Stimulated activated CD4-positive, alpha-beta T cell treated with anti-CD3 and anti-CD28 coated beads, Interleukin-12 subunit alpha, Interleukin-12 subunit beta, amount 100 ng/mL, for 24 hours (primary cell): ENCODE measurements at places on chromosomes 12 and 14.
A peak's percentile ranks its signal among the peaks of the same experiment; 100 is the strongest.

GRCh38 chr12:24770821-24771220 lies 178.1 kb downstream of the BCAT1 start:
- no peak for DNase-seq

- no peak for DNase-seq
Observed at GRCh38 chr14:97217111-97217885, 420.1 kb downstream of the VRK1 start.

GRCh38 chr12:122395319-122395718 lies 27.1 kb downstream of the CLIP1 start:
- no peak for DNase-seq

GRCh38 chr12:334125-334524 lies 55.0 kb downstream of the KDM5A start:
- no peak for DNase-seq

DNA sequence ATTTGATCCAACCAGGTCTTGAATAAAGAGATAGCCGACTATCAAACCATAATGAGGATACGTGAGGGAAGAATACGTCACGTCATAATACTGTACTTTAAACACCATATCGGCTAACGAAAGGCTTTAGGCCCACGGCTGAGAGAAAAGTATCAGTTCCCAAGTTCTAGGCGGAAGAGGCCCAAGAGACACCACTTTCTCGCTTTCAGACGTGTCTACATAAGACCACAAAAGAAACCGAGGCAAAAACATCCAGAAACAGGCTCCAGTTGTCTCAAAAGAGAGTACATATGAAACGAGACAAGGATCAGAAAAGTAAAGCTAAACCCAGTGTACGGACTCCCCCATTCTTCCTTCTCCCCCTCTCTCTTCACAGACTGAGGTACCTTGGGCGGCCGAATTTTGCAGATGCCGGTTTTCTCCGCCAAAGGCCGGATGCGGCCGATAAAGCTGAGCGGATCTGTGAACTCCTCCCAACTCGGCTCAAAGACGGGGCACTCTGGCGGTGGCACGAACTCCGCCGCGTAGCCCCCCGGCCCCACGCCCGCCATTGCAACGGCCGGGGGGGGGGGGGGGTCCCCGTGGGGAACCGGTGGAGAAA lies 479 bp downstream of the KDM5A start:
- DNase-seq: peak; percentile 9

DNA sequence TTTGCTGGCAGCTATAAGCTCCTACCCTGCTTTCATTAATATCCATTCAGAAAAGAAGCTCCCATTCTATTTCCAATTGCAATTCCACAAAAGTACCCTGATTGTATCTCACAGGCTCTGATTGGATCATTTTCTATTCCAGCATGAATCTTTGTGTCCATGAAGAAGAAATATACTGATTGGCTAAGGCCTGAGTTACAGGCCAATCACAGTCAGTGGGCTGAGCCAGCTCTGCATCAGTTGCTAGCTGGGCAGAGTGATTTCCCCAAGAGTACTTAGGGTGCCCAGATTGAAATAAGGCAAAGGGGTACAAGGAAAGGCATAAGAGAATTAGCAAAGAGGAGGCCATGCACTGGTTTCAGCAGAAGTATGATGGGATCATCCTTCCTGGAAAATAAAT lies 14.4 kb downstream of the ART4 start:
- no peak for DNase-seq

- no peak for DNase-seq
Observed at GRCh38 chr12:1424674-1425395, 169.5 kb downstream of the FBXL14 start.

DNA sequence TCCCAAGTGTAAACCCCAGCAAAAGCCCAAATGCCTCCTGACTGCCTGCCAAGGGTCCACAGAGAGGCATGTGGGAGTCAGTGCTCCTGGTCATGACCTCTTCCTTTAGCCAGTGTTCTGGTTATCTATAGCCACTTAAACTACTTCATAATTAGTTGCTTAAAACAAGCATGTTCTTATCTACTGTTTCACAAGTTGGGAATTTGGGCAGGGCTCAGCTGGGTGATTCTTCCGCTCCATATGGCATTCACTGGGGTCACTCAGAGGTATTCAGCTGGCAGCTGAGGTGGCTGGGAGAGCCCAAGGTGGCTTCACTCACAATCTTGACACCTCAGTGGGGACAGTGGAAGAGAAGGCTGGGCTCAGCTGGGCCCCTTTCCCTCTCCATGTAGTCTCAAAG lies 184.0 kb upstream of the RGS6 start:
- DNase-seq: no peak

DNA sequence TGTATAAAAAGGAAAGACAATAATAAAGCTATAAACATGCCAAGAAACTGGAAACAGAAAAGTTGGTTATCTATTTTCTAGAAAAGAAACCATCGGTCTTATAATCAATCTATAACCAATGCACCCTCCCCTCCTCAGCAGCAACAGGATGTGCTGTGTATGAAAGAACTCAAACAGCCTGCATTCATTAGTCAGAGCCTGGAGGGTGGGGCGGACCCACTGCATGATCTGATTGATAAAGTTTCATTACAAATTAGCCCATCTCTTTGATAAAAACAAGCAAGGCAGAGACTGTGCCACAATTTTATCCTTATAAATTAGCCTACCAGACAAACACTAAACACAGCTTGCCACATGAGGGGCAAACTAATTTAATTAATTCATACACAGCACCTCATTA lies 448.1 kb downstream of the BCAT1 start:
- no peak for DNase-seq

- no peak for DNase-seq
Observed at GRCh38 chr14:23442721-23443356, 7.4 kb upstream of the MYH7 start.

DNA sequence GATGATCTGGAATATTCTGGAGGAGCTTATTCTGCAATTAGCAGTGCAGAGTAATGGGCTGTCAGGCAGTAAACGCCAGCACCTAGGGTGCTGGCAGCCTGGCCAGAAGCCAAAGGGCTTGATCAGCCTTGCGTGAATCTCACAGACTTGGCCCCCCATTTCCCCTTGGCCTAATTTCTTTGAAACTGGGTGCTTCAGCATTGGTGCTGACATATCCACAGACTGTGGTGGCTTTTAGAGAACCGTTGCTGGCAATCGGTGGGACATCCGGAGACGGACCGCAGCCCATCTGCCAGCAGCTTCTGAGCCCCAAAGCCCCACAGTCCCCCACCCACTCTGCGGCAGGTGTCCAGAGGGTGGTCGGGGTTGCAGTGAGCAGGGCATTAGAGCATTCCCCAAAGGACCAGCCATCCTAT lies 157.1 kb downstream of the CALM1 start:
- DNase-seq: no peak

DNA sequence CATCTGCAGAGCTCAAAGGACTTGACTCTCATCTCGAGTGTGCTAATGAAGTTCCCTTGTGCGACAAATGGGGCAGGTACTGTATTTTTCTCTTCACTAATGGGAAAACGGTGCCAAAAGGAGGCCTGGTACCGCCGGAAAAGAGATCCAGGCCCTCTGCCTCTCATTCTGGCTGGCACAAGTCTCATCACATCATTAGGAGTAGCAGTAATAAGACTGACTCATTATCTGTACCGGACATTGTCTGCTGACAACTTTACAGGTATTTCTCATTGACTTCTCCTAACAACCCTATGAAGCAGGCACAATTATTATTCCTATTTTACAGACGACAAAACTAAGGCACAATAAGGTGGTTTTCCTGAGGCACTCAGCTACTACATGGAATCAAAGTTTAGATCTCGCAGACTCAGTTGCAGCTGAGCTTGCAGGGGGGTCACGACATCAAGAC lies 668 bp downstream of the APPL2 start:
- no peak for DNase-seq

DNA sequence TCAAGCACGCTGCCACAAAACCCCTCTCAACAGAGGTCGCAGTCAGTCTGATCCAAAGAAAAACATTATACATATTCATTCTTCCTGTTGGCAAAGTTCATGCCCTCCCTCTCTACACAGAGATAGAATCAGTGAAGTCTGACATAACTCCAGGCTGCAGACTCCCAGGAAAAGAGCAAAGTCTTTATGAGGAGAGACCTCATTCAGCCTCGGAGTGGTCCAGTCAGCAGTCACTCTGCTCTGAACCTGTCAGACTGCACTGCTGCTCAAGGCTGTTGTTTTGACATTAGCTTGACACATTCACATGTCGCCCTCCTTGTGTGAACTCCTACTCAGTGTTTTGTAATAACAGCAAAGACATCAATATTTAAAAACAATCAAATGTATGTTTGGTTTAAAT lies 241.2 kb upstream of the G2E3 start:
- no peak for DNase-seq

DNA sequence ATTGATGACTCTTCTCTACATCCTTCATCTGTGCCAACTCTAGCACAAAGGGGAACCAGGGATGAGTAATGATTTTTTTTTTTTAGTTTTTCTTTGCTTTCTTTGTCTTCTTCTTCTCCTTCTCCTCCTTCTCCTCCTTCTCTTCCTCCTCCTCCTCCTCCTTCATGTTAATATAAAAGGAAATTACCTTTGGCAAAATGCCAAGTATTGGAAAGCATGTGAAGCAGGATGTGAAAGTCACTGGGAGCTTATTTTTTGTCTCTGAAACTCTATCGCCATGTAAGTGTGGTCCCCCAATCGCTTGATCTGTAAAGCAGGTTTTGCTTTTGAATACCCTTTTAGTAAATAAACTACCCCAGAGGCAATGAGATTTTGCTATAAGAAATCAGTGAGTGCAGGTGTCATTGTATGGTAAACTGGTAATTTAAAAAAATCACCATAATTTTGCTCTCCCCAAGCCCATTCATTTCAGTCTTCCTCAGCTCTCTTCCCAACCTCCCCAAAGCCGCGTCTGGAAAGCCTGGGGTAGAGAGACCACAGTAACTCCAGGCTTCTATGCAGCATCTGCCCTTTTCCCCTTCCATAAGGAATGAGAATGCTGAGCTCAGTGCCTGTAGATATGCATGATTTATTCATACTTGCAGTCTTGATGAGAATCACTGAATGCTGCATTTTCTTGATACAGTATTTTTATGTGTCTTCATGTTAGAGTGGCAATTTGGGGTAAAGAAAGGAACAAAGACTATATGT lies 388.7 kb downstream of the TMEM117 start:
- no peak for DNase-seq

DNA sequence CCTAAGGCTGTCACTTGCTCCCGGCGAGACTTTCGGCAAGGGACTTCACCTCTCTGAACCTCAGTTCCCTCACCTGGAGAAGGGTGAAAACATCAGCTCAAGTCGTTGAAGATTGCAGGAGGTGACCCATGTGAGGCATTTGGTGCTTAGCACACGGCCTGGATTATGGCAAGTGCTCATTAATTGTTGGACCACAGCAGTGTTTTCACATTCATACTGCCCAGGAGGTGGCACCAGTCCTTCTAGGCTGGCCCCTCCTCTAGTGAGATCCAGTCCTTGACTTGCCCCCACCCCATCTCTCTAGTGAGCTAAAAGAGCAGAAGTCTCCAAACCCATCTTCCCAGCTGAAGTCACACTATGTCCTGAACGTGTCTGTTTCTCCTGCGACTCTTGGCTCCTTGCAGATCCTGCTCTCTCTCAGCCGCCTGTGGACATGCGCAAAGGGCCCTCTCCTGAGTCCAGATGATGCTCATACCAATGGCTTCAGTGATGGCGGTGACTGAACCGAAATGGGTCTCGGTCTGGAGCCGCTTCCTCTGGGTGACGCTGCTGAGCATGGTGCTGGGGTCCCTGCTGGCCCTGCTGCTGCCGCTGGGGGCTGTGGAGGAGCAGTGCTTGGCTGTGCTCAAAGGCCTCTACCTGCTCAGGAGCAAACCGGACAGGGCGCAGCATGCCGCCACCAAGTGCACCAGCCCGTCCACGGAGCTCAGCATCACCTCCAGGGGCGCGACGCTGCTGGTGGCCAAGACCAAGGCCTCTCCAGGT lies 1.6 kb downstream of the FICD start:
- DNase-seq: no peak

DNA sequence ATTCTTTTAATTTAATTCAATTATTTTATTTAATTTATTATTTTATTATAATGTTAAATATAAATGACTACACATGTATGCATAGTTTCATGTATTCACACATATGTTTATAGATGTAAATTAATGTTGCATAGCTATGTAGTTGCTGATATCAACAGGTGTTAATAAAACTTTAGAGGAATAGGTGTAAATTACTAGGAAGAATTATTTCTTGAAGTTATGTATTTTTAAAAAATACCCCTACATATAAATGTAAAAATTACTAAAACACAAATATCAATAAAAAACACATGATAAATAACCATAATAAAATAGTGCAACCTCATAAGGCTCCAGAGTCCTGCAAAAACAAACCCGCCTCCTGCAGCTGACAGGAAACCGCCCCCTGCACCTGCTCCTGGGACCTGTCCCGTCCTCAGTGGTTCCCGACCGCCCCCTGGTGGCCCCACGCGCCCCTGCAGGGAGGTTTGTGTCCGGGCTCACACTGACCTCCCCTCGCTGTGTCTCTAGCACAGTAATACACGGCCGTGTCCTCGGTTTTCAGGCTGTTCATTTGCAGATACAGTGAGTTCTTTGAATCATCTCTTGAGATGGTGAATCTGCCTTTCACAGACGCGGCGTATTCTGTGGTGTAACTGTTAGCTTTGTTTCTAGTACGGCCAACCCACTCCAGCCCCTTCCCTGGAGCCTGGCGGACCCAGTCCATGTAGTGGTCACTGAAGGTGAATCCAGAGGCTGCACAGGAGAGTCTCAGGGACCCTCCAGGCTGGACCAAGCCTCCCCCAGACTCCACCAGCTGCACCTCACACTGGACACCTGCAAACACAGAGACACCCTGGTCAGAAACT lies 1264.0 kb downstream of the TMEM121 start:
- peak; percentile 55 for DNase-seq

- no peak for DNase-seq
Observed at GRCh38 chr12:14193639-14194038, 171.8 kb upstream of the ATF7IP start.

- no peak for DNase-seq
Observed at GRCh38 chr12:75816897-75817296, 214.7 kb downstream of the PHLDA1 start.

DNA sequence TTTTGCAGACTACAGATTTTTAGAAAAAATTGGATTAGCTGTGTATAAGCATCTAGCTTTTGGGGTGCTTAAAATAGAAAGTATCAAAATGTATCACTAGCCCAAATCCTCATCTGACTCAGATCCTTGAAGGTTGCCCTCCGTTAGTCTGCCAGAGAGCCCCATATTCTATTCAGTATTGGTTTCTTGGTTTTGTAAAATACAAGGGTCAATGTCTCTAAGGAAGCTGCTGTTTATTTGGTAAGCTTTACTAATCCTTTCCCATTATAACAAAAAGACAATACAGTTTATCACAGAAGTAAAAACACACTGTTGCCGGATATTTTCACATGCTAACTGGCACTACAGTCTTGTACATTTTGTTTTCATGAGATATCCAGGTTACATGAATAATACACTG lies 92.8 kb upstream of the PTHLH start:
- DNase-seq: no peak
